ENCODE measurements at places on chromosomes 5 and 9.

DNA sequence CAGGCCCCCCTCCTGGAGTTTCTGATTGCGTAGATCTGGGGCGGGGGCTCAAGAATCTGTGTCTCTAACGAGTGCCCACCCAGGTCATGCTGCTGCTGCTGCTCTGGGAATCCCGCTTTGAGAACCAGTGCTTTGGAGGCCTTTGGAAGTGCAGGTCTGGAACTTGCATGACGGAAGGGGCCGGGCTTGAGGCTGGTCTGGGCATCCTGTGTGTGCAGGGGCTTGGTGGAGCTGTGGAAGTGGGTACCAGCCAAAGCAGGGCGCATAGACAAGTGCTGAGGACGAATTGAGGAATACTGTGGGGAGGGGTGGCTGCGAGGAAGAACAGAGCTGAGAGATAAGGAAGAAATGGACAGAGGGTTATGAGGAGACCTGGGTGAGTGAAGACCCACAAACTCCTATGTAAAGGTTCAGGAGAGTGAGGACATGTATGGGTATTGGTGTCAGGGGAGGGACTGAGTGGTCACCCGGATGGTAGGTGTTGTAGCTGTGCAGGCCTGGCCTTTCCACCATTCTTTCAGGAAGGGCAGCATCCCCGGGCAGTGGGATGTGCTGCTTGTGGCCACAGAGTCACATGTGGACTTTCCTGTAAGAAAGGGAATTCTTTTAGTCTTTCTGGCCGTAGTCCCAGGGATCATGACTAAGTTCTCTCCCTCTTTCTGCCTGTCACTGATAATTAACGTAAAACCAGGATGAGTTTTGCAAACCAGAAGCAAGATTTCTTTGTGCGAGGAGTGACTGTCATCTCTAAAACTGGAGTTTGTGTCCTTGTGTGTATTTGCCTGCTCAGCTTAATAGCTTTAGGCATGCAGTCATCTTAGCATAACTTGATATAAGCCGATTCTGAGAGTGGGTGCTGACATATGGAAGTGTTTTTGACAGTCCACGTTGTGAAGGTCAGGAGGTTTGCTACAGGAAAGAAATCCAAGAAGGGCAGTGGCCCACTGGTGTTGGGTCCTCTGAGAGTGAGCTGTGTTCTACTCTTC, 43.3 kb upstream of the TJP2 start:
- no peak for DNase-seq

DNA sequence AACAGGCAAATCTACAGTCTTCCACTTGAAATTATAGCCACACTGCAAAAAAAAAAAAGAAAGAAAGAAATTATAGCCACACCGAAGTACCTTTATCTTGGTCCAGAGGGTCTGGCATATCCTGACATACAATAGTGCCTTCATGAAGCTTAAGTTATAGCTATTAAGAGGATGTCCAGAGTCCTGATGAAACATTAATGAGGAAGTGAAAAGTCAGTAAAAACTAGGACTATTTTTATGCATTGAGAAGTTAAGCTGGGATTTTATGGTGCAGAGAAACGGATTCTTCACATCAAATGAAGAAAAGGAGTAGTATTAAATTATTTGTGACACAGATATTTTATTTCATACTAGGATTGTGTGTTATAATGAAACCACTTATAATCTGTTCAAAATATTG, 123.9 kb downstream of the SV2C start:
- no peak for DNase-seq

GRCh38 chr5:72486371-72486770, 20.8 kb downstream of the ZNF366 start:
- no peak for DNase-seq

DNA sequence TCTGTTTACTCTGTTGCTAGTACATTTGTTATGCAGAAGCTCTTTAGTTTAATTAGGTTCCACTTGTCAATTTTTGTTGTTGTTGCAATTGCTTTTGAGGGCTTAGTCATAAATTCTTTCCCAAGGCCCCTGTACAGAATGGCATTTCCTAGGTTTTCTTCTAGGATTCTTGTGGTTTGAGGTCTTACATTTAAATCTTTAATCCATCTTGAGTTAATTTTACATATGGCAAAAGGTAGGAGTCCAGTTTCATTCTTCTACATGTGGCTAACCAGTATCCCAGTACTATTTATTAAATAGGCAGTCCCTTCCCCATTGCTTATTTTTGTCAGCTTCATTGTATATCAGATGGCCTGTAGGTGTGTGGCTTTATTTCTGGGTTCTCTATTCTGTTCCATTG, 792.4 kb downstream of the PTPRD start:
- DNase-seq, result no peak

DNA sequence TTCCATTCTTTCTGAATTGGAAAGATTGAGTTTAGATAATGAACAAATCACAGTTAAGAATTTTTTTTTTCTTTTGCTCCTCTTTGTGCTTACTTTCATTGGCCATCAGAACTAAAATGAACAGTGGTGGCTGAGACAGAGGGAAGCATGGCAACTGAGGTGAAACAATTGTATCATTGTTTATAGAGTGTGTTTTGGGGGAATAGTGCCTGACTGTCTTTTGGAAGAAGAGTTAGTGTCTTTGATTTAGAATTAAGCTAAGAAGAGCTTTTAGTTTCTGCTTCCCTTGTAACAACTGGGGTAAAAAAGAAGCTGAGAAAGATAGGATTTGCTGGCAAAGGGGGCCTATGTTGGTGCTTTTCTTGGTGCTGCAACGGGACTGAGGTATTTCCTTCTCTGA, 24.0 kb downstream of the HSD17B4 start:
- DNase-seq, result no peak

- peak; percentile 26 for DNase-seq
These were observed 117.4 kb downstream of the GCNT1 start for GRCh38 chr9:76576344-76576743.

DNA sequence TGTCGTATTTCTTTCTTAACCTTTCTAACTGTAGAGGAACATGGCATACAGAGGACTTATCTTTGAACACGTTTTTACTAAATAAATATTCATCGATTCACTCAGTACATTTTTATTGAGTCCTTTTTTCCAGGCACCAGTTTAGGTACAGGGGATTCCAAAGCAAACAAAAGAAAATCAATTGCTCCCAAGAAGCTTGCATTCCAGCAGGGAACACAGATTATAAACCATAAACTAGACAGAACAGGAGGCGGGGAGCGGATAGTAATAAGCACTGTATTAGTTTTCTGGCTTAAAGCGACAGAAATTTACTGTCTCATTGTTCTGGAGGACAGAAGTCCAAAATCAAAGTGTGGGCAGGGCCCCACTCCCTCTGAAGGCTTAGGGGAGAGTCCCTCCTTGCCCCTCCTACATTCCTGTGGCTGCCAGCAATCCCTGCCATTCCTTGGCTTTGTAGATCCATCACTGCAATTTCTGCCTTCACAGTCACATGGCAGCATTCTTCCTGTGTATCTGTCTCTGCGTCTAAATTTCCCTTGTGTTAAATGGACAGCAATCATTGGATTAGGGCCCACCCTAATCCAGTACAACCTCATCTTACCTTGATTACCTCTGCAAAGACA, 115.5 kb downstream of the COL23A1 start:
- no peak for DNase-seq

DNA sequence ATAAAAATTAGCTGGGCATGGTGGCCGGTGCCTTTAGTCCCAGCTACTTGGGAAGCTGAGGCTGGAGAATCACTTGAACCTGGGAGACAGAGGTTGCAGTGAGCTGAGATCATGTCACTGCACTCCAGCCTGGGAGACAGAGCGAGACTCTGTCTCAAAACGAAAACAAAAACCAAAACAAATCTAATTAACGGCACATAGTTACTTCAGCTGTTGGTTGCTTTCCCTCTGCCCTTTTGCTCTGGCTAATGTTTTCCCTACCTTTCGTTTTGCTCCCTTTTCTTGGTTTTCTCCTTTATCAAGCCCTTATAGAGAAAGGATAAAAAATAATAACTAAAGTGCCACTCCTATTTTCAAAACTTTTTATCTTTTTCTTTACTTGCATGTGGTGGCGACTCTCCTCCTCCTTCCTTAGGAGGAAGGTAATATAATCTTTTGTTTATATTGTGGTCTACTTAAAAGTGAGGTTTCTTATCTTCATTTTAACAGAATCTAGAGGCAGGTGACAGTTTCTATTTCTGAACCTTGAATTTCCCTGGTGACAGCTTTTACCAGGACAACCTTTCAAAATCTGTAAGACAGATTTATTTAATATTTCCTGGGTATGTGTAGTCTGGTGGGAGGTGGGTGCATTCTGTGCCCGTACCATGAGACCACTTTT, 125.4 kb downstream of the ARHGEF28 start:
- no peak for DNase-seq

DNA sequence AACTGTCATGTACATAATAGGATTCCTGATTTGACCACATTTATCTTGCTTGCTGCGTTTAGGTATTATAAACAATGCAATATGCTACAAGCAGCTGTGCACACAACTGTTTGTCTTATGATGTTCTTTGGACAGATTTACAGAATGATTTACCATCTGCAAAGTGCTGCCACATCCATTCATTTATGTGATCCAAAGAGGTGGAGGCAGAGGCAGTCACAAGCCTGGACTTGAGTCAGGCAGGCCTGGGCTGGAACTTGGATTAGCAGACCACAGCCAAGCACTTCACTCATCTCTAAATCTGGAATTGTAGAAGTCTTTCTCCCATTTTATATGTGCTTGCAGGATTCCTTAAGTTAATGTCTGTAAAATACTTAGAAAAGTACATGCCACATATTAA, 149.0 kb downstream of the INSYN2B start:
- no peak for DNase-seq

DNA sequence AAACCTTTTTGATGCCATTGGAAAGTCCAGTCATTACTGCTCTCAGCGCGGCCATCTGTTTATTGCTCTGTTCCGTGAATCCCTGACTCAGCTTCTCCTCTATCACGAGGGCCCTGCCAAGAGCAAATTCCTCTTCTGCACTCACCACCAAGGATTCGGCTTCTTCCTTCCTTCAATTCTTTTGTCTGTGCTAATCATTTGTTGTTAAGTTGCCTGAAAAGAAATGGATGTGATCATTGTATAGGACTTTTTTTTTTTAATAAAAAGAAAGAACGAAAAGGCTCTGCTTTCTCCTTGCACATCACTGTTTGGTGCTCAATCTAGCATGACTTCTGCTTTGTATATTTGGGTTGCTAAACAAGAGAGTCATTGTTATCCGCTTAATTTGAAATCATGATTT, 128.7 kb upstream of the PIK3R1 start:
- DNase-seq, result no peak

- DNase-seq, result no peak
These were observed 69.0 kb upstream of the OTULINL start for GRCh38 chr5:14512574-14512973.

DNA sequence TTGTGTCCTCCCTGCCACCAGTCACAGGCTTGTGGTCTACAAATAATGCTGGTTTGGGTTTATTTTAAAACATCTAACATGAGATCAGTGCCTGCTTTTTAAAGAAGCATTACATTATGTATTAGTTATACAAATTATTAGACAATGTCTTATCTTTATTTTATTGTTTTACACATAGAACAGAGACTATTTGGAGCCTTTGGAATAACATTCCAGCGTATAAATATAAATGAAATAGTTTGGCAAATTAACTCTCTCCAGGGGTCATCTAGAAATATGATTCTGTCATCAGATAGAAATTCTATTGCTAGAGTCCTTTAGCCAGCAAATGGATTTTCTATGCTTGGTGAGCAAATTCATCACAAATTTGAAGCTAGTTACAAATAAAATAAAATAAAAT, 22.4 kb downstream of the MAP1B start:
- no peak for DNase-seq

GRCh38 chr9:27468000-27468399, 56.1 kb upstream of the IFNK start:
- no peak for DNase-seq

- no peak for DNase-seq
These were observed 81.4 kb upstream of the ZNF618 start for GRCh38 chr9:113794721-113795120.

DNA sequence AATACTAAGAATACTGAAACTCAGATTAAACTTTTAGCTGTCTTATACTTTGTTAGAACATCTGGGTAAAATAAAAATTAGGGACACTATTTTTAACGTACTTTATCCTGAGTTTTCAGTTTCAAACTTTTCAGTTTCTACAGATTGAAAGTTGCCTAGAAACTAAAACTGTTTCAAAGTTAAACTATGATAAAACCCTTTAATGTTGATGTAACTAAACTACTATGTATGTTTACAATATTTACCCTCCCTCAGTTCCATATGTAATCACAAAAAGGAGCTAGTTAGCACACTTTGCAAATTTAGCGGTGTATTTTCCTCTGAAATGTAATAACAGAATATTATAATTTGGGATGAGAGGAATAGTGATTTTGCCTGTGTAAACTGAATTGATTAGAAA, 105.9 kb downstream of the MTREX start:
- no peak for DNase-seq

DNA sequence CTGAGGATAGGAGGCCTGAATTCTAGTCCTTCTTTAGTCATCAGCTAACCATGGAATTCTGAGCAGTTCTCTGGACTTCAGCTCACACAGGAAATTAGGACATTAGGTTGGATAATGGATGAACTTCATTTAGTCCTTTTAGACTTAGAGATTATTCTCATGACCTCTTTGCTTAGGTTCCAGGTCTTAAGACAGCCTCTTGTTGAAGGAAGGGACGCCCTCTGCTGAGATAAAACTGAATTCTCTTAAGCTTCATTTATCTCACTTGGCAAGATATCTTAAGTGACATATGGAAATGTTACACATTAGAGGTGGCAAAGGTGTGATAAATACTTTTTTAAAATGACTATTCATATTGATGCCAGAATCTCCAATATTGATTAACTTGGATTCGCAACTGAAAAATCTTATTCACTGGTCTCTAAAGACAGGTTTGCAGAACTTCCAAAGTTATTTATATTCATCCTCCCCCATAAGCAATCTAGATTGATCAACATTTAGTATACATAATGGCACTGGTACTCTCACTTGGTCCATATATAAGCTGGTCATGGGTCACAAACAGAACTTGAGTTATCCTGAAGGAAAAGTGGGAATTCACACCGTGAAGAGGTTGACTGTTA, 16.9 kb upstream of the ZNF366 start:
- no peak for DNase-seq

- DNase-seq, result peak; percentile 32
These were observed at the start of gene NRG2 for GRCh38 chr5:140042643-140043507. Gene NRG2 (minus strand): TSS chr5:140043299.

DNA sequence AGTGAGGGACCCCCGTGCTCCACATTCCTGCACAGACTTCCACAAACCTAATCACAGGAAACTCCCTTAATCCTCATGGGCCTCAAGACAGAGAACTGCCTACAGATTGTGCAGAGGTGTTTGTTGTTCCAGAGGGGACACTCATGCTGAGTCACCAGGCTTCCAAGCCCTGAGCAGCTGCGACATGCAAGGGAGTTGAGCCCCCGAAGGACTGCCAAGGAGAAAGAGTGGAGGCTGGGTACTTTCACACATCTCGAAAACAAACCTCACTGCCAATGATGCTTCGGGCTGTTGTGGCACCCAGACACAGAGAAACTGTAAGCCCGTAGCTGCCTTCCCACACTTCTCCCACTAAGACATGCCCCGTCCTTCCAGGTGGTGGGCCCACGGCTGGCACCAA, 480.8 kb downstream of the CDH12 start:
- no peak for DNase-seq

All from activated CD4-positive, alpha-beta T cell treated with anti-CD3 and anti-CD28 coated beads for 4 hours (primary cell).